ENCODE measurements at places on chromosomes 7 and 10.

DNA sequence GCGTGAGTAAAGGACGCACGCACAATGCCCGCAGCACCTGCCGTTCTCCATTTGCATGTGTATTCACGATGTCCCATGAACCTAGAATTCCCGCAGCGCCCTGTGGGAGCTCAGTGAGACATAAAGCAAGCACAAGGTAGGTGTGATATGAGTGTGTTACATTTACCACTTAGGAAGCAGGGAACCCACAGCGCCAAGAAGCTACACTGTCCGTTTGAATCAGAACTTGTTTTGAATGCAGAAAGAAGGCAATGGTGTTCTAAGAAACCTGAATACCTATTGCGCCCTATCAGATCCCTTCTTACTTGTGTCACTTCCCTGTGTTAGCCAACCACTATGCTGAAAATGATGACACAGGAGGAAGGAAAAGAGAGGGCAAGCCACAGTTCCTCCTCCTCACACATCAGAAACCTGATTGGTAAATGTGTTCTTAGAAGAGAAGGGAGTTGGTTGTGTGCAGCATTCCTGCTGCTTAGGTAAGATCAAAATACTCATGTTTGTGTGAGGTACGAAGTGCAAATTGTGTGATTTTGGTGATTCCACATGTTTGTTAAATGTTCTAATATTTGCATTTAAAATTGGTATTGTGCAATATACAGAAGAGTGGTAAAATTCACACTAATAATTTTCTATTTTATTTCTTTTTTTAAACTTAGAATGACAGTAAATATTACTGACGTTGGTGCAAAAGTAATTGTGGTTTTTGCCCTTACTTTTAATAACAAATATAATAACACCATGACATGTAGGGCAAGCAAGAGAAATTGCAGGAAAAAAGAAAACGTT, 185.4 kb downstream of the SEC23IP start:
- DNase-seq = no peak

GRCh38 chr10:54614072-54614471, 187.0 kb downstream of the PCDH15 start:
- no peak for DNase-seq

- DNase-seq = no peak
Measured at GRCh38 chr7:13850185-13850752, 139.2 kb downstream of the ETV1 start.

GRCh38 chr7:23445326-23445725, 25.0 kb downstream of the IGF2BP3 start:
- DNase-seq = no peak

DNA sequence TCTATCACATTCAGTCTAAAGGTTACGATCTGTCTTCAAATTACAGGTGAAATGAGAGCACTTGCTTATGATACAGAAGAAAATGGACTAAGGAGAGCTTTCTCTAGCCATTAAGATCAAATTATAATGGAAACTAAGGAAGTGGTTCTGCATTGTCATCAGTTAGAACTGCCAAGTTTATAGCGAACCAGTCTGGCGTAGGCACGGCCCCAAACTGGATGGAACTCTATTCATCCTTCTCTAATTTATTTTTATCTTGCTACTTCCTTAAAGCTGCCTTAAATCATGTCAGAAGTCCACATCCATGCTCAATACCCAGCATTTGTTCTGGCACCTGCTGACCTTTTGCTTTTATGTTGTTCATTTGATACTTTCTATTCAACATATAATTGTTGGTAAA, 63.7 kb upstream of the APBB1IP start:
- DNase-seq = no peak

- no peak for DNase-seq
Measured at GRCh38 chr10:12529976-12530375, 180.6 kb downstream of the CAMK1D start.

- no peak for DNase-seq
Measured at GRCh38 chr7:112982441-112983063, 104.1 kb downstream of the GPR85 start.

GRCh38 chr10:63671317-63671937, 150.2 kb downstream of the REEP3 start:
- DNase-seq = no peak

DNA sequence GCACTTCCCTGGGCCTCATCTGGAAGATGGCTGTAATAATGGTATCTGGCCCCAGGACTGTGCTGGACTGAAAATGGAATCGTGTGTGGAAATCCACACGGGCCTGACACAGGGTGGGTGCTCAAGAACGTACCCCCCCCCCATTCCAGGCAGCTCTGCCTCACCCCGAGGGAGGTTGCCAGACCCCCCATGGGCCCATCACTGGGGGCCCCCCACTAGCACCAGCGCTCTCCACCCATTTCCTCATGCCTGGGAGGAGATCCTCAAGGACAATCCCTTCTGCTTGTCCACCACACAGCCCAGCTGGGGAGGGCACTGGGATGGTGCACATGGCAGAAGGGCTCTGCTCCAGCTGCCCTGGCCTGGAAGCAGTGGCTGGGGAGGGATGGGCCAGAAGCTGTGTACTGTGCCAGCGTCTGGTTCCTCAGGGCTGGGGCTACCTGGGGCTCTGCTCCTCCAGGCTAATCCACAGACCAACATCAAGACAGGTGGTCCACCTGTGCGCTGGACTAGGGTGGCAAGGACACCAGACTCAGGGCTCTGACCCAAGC, 55.4 kb downstream of the CAMK2B start:
- no peak for DNase-seq

- DNase-seq = no peak
Measured at GRCh38 chr10:70490142-70490541, 11.6 kb downstream of the PALD1 start.

GRCh38 chr7:25786936-25787335, 365.1 kb upstream of the NFE2L3 start:
- no peak for DNase-seq

DNA sequence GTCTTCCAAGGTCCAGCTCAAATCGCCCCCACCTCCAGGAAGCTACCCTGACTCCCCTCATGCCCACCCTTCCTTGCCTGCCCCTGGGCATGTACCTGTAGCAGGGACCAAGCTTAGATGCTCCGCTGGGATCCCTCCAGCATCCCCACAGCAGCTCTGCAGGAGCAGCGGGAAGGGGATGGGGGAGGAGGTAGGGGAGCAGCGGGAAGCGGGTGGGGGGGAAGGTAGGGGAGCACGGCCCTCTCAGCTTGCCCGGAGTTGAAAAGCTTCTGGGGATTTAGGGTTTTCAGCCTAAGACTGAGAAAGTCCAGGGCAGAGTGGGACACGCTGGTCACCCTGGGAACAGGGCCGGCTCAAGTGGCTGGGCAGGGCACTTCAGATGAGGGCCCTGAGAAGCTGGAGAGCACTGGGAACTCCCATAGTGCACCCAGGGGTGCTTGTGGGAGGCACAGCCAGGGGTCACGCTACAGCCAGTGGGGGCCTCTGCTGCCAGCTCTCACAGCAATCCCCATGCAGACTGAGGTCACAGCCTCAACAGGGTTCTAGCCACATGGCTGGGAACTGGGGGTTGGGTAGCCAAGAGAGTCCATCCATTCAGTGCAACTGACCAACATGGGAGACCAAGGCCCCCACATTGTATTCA, 13.4 kb downstream of the WDR86 start:
- peak; percentile 0 for DNase-seq

- no peak for DNase-seq
Measured at GRCh38 chr10:86851328-86852207, 95.1 kb downstream of the BMPR1A start.

- no peak for DNase-seq
Measured at GRCh38 chr7:142785841-142786250, 15.1 kb downstream of the PRSS2 start.

- DNase-seq = no peak
Measured at GRCh38 chr7:6433784-6434615, 13.8 kb downstream of the DAGLB start.

GRCh38 chr7:158728911-158729645, 24.5 kb upstream of the NCAPG2 start:
- DNase-seq = no peak

GRCh38 chr7:137169282-137169698, 174.2 kb downstream of the PTN start:
- DNase-seq = peak; percentile 26

GRCh38 chr7:64875258-64875657, 27.8 kb upstream of the ZNF273 start:
- DNase-seq = no peak

DNA sequence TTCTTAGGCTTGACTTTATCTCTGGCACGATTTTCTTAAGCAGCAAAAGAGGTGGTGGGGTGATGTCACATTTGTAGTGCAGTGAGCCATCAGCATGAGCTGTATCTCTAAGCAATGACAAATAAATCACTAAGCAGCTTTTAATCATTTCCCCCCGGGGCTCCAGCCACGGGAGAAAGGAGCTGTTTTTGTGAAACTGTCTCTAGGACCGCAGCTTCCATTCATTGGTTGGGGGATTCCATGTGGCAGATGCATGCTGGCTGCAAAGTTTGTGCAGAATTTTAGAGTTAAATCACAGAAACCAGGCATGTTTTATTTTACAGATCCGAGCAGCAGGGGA, 464 bp downstream of the KIAA1217 start:
- no peak for DNase-seq

DNA sequence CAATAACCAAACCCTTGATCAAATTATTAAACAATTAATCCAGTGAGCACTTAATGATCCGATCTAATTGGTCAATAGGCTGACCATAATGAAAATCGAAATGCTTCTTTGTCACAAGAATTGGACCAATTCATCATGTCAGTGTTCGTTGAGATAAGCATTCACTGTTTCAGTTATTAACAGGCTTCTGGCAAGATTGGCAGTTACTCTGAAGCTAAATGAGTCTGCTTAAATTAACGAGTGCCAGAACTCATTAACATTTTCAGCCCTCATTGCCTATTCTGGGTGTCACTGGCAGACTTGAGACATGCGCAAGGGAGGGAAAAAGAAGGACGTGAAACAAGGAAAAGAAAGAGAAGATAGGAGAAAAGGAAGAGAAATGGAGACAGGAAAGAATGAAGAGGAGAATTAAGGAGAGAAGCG, 30.7 kb upstream of the SLC26A3 start:
- DNase-seq = no peak

DNA sequence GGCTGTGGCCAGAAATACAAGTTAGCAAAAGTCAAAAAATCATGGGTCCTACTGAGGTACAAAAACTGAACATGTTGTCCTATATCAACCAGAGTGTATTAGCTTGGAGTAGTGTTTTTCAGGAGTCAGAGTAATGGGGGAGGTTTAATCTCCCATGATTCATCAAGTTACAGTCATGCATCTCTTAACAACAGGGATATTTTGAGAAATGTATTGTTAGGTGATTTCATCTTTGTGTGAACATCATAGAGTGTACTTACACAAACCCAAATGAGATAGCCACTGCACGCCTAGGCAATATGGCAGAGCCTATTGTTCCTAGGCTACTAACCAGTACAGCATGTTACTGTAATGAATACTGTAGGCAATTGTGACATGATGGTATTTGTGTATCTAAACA, 14.9 kb upstream of the TES start:
- no peak for DNase-seq

- no peak for DNase-seq
Measured at GRCh38 chr7:44313016-44313415, 12.4 kb downstream of the CAMK2B start.

- no peak for DNase-seq
Measured at GRCh38 chr7:74407958-74408357, 45.7 kb upstream of the GTF2IRD1 start.

DNA sequence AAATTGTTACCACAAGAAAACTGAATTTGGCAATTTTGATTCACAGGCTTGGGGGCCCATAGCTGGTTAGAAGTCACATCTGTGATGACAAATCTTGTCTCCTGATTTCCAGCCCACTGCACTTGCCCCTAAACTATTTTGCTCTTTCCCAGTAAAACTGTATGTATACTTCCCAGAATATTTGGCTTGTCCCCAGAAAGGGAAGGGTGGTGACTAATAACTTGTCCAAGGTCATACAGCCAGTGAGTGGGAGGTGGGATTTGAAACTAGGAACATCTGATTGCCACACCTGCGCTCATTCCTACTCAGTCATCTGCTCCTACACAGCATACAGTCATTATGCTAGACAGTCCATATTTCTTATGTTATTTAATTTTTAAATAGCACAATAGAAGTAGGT, 304.5 kb downstream of the SDHAF3 start:
- DNase-seq = no peak

DNA sequence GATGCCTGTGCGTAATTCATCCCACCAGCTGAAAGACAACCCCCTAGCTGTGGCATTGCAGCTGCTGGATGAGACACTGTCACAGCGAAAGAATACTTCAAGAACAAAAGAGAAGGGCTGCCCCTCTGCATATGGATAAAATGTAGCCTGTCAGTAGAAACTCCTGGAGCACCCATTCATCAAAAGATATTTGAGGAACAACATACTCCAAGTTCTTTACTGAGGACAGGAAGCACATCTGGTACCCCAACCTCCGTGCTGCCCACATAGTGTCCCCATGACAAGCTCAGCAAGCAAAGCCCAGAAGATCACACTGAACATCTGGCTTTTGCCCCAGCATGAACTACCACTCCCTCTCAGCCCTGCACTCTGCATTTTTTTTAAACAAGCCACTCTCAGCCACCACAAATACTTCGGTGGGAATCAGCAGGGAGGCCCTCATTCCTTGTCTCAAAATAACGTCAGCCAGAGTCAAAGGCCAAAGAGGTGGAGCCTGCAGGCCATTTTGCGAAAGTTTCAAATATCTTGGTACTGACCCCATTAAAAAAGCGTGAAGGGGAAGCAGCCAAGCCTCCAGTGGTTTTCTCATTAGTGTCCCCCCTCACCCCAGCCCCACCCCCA, 1.7 kb downstream of the CREB3L2 start:
- DNase-seq = no peak

- no peak for DNase-seq
Measured at GRCh38 chr7:149310113-149310836, 48.3 kb downstream of the ZNF783 start.

GRCh38 chr10:69629897-69630650, at the start of gene FAM241B:
Gene FAM241B (plus strand): TSS chr10:69630247. CDS start chr10:69631744, 1,497 bp downstream.
- DNase-seq = peak; percentile 65

- peak; percentile 46 for DNase-seq
Measured at GRCh38 chr10:85995791-85996190, 370.8 kb downstream of the GRID1 start.

DNA sequence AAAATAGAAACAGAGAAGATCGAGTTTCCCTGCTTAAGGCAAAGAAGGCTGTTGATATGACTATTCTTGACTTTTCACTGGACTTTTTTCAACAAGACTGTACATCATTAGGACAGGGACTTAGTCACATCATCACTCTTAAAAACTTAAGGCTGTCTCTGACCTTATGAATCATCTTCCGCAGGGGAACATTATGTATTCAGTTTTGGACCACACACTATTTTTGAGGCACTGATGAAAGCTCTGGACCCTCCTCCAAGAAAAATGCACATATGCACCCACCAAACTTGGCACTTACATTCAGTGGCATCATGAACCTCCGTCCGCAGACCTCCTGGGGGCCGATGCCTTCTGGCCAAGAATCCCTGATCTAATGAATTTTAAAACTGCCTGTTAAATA, 96.4 kb downstream of the CALD1 start:
- no peak for DNase-seq

GRCh38 chr10:124345521-124345920, 73.2 kb downstream of the OAT start:
- no peak for DNase-seq

DNA sequence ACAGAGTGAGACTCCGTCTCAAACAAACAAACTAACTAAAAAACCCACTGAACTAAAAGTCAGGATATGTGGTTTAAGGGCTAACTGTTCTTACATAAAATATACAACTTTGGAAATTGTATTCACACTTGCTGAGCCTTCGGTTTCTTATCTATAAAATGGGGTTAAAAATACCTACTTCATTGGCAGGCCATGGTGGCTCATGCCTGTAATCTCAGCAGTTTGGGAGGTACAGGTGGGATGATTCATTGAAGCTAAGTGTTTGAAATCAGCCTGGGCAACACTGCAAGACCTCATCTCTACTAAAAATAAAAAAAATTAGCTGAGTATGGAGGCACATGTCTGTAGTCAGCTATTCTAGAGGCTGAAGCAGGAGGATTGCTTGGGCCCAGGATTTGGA, 115.4 kb upstream of the KLF6 start:
- no peak for DNase-seq

Data from posterior cingulate gyrus (tissue), 11 donors.